Activated naive CD4-positive, alpha-beta T cell treated with anti-CD3 and anti-CD28 coated beads, Interleukin-2, amount 50 U/mL, for 72 hours (primary cell): ENCODE measurements at places on chromosomes 2 and 18. TPM values are rescaled to one million over a fixed set of nuclear protein-coding genes. Genes with fewer than 3 reads are reported as not detected.

SLC23A3 gene
- total RNA-seq = 1.5 TPM

CYRIA gene
- total RNA-seq = 2.7 TPM

CLIP4 gene
- 27.7 TPM for total RNA-seq

PELI1 gene
- 32.7 TPM for total RNA-seq

NPHP1 gene
- total RNA-seq = 1.3 TPM

SPC25 gene
- total RNA-seq = 50.5 TPM

CFAP65 gene
- total RNA-seq = not detected

GPC1 gene
- 1.6 TPM for total RNA-seq

RPL31 gene
- 1,392 TPM for total RNA-seq

AGXT gene
- not detected for total RNA-seq

CSRNP3 gene
- not detected for total RNA-seq

ELOA2 gene
- not detected for total RNA-seq

DUSP19 gene
- 3.8 TPM for total RNA-seq

HDAC4 gene
- total RNA-seq = 34.1 TPM

CYBRD1 gene
- total RNA-seq = 1.9 TPM

WDR12 gene
- 101 TPM for total RNA-seq

SERPINE2 gene
- total RNA-seq = 46.0 TPM
